ENCODE measurements at places on chromosomes 2 and 18.

DNA sequence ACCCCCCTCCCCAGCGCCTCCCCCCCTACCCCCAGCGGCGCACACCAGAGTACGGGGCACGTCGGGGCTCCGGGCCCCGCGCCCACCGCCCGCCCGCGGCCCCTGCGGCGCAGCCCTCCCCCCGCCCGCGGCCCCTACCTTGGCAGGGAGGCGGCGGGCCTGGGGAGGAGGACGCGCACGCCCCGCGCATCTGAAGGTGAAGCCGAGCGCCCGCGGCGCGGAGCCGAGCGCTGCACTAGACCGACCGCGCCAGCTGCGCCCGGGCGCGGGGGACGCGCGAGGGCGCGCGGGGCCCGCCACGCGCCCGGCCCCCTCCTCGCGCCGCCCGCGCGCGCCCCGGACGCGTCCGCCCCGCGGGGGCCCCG, at the start of gene ZNF516:
Gene ZNF516, minus strand, starts transcription at position 237 of the 365 bp plus-strand sequence. CDS start 52,188 bp downstream, outside the sequence.
- DNase-seq: no peak

- DNase-seq: no peak
Measured at GRCh38 chr2:137935591-137935990, 28.7 kb upstream of the HNMT start.

DNA sequence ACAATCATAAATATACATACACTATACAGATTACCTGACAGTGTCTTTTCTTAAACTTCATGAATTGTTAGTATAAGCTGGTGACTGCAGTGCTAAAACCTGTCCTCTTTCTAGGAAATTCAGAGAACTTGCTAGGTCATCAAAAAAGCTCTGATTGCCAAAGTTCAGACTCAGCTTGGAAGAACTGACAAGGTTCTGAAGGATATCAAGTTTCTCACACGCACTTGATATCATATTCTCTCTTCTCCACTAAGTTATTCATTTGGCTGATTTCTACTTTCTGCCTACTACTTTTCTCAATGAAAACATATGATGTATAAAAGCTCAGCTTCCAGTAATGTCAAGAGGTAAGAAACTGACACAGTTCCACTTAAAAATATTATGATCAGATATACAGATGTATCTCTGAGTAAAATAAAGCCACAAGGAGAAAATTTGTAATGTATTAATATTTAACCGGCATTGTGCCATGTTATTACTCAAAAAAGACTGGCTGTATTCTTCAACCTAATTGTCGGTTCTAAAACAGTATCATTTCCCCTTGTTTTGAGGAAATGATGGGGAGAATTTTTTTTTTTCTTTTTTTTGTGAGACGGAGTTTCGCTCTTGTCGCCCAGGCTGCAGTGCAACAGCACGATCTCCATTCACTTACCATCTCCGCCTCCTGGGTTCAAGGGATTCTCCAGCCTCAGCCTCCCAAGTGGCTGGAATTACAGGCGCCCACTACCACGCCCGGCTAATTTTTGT, 2.4 kb downstream of the OSBPL1A start:
- DNase-seq: no peak

- DNase-seq: peak; percentile 14
Measured at GRCh38 chr18:48827291-48828193, 123.2 kb downstream of the SMAD7 start.

GRCh38 chr2:209653134-209653533, 118.5 kb upstream of the UNC80 start:
- DNase-seq: no peak

- no peak for DNase-seq
Measured at GRCh38 chr2:85516653-85517389, 22.1 kb upstream of the MAT2A start.

- no peak for DNase-seq
Measured at GRCh38 chr2:25197336-25198208, 29.2 kb upstream of the POMC start.

DNA sequence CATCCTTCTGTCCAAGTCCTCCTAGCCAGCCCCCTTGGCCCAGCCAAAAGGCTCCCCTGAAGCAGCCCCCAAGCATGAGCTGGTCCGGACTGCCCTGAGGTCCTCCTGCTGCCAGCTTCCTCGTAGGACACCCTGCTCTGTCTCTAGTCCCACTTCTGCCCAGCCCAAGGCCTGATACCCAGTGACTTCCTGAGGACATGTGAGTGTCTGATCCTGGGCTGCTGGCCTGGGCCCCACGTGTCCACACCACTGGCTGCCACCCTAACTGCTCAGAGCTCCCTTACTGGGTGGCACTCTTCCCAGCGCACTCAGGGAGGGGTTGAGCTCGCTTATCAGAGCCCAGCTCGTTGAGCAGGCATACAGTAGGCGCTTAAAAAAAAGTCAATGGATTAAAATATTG, 34.4 kb upstream of the PDIA6 start:
- no peak for DNase-seq

DNA sequence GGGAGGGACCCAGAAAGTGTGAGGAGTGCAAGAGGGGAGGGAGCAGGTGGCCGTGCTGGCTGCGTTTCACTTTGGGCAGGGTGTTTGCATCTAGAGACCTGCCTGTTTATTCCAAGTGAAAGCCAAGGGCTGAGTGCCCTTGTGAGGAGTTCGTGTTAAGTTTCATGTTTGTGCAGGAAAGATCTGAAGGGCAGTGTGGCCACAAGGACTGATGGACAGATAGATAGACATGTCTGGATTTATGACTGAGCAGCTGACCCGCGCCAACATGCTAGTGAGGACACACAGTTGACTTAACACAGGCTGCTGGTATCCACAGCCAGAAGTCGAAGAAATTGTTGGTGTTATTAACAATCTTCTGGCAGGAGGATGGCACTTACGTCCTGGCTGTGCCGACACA, 387.6 kb upstream of the TNP1 start:
- DNase-seq: no peak

- no peak for DNase-seq
Measured at GRCh38 chr2:99139003-99139402, 2.5 kb upstream of the C2orf15 start.

GRCh38 chr2:180999274-180999964, 19.0 kb downstream of the UBE2E3 start:
- no peak for DNase-seq

GRCh38 chr2:15472133-15472532, 89.0 kb downstream of the NBAS start:
- DNase-seq: no peak

DNA sequence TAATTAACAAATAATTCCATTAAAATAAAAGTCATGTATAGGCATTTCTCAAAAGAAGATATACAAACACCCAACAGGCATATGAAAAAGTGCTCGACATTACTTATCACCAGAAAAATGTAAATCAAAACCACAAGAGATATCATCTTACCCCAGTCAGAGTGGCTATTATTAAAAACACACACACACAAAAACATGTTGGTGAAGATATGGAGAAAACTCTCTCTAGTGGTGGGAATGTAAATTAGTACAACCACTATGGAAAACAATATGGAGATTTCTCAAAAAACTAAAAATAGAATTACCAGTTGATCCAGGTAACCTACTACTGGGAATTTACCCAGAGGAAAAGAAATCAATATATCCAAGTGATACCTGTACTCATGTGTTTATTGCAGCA, 966.3 kb upstream of the POU3F3 start:
- no peak for DNase-seq

DNA sequence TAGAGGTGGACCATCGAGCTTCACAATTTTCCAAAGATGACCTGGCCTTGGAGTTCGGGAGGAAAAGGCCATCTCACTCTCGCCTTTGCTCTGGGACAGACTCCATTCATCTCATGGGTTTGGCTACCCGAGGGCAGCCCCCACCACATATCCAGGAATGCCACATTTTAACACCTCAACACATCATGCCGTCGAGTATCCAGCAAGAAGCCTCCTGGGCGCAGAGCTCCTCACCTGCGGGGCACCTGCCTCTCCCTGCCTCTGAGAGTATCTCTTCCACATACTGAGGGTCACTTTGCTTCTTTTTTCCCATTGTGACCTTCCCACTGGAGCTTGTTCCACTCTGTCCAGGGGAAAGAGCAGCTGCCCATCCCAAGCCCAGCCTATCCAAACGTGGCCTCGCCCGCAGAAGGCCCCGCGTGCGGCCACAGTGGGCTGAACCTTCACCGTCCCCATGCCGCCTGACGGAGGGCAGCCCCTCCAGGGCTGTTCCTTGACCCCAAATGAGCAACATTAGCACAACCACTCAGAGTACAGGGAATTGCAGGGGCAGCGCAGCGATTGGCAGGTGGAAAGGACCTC, 5.5 kb upstream of the LIMS2 start:
- no peak for DNase-seq

GRCh38 chr2:108877506-108877905, 90.9 kb downstream of the CCDC138 start:
- DNase-seq: no peak

- no peak for DNase-seq
Measured at GRCh38 chr2:236972491-236973342, 113.0 kb upstream of the COPS8 start.

DNA sequence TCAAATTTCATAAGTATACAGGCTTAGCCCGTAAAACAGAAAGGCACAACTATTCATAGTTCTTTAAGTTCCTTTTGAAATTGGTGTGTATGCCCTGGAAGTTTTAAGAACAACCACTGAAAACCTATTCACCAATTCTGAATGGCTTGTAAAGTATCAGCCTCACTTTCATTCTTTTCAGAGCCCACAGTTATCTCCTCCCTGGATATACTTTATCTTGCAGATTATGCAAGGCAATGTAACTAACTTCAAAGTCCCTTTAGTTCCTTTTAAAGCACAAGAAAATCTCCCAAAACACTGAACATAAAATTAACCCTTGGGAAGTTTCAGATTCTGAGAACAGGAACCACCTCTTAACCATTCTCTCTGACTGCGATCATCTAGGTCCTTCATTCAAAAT, 1.1 kb downstream of the STRN start:
- DNase-seq: no peak

DNA sequence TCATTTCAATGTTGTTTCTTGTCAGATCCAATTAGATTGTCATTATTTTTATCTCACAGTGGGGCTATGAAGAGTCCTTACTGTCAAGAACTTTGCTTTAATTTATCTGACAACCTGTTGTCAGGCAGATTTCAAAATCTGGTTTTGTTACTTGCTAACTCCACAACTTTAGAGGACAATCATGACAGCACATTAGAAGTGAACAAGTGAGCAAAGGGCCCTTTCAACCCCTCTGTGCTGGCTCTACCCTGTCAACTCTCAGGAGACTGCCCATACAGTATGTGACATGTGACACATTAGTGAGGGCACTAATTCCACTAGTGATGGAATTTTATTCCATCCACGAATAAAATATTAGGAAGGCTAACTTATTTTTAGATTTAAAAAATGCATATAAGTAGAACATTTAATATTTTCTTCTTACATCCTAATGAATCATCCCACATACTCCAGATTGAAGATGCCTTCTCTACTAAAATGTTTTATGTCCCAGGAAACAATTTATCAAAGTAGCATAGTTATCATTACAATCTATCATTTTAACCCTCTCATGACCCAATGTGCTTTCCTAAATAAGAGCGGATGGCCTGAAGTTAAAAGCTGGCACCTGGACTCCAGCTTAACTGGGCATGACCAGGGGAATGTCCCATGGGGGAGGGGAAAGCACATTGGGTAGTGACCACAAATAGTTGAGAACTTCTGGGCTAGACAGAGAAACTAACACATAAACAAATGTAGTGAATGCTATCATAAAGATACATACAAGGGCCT, 97.6 kb upstream of the PPP1CB start:
- no peak for DNase-seq

DNA sequence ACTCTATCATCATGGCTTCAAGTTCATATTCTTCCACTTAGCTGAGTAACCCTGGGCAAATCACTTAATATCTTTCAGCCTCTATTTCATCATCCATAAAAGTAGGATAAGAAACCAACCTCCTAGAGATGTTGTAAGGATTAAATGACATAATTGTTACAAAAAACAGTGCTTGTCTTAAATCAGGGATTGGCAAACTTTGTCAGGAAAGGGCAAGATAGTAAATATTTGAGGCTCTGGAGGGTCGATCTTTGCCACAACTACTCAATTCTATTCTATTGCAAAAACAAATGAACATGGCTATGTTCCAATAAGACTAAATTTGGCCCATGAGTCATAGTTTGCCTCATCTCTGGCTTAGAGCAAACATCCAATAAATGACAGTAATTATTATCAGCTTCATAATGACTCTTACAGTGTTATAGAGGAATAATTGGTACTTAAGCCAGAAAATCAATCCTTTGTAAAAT, 184.7 kb downstream of the SATB2 start:
- DNase-seq: no peak

- DNase-seq: no peak
Measured at GRCh38 chr2:21715887-21716286, 592.1 kb downstream of the TDRD15 start.

- no peak for DNase-seq
Measured at GRCh38 chr18:9992973-9993520, 79.2 kb downstream of the VAPA start.

DNA sequence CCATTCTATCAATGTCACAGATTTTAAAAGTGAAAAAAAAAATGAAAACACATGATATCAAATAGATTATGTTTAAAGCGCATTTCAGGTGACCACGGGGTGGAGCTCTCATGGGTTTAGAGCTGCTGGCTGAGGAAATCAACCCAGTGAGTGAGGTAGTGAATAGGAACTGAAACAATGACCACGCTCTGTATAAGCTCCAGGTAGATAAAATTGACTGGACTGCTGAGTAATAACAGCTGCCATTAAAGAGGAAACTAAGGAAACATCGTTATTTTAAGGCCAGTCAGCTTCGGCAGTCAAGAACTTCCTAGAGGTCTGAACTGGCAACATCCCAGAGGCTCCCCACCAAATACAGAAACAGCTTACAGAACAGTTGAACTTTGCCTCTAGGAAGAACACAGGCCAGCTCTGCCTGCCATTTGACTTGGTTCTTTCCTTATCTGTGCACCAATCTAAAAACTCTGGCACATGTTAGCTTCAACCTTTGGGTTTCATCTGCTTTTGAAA, 185.9 kb downstream of the PDE1A start:
- no peak for DNase-seq

- no peak for DNase-seq
Measured at GRCh38 chr2:180319586-180320405, 312.7 kb upstream of the CWC22 start.

DNA sequence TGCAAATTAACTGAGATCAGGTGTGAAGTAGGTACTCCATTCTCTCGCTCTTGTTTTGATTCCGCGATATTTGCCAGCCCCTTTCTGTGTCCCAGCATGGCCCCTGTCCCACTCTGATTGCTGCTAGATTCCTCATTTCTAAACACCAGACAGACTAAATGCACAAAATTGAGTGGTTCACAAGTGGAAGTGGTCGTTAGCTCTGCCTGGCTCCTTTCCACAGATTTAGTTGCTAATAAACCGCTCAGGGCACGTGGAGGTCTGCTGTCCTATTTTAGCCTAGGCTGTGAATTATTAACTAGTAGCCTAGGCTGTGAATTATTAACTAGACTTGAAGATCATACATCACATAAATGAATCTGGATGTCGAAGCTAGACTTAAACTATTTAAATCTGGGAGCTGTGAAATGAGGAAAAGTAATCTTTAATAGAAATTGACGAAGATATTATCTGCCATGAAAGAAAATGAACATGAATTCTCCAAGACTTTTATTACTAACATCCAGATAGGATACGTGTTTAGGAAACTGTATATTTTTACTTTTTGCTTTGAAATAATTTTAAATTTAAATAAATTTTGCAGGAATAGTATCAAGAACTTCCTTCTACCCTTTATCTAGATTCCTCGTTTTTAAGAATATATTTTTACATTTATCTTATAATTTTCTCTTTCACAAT, 3.7 kb downstream of the IL1RL2 start:
- no peak for DNase-seq

All from activated CD4-positive, CD25-positive, alpha-beta regulatory T cell treated with anti-CD3 and anti-CD28 coated beads, Interleukin-2, amount 50 U/mL, for 72 hours (primary cell).